ENCODE measurements at places on chromosomes 6 and 20.

GRCh38 chr6:38973178-38974057 is 75.2 kb upstream of the GLP1R start:
- DNase-seq, result peak; percentile 71

DNA sequence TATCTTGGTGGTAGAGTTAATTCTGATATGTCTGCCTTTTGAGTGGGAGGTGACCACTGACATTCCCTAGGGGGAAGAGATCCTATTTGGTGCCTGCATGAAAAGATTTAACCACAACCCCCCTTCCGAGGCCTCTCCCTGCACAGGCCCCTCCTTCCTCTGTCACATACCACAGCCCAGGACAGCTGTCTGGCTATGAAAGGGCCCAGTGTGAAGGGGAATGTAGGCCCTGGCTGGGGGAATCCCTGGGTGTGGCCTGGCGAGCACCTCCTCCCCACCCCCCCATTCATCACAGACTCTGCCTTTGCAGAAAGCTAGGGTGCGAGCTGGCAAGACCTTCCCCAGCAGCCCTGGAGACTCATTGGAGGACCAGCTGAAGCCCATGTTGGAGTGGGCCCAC is 27.4 kb upstream of the MAPRE1 start:
- DNase-seq, result no peak

DNA sequence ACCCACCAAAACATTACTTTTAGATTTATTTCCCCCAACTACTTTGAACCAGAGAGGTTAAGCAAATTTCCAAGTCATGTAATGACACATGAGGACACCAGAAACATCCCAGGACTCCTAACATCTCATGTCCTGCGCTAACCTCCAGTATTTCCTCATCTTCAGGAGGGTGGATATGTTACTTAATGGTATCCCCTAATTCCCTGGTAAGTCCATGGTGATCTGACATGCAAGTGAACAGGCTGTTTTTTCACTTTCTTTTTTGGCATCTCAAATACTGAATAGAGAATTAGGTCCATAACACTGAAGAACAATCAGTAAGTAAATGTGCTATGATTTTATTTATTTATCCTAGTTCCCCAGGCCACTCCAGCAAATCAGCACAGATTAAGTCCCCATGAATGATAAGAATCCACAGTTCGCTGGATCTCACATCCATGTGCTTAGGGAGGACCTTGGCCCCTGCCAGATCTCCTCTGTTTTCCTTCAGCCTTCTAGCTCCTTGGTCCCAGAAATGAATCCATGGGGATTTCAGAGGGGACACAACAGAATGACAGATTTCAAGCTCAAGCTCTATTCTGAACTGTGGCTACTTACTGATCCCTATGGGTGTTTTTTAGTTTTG is 334.6 kb downstream of the CDC5L start:
- DNase-seq, result no peak

DNA sequence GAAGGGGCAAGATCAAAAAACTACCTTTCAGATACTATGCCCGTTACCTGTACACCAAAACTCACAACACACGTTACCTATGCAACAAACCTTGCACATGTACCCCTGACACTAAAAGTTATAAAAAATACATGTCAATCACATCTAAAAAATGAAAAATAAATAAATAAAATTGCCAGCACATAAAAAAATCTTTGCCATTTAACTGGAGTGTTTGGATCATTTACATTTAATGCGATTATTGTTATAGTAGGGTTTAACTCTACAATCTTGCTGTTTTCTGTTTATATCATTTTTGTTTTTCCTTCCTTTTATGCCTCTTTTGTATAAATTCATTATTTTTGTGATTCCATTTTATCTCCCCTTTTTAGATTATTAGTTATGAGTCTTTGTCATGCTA is 106.3 kb downstream of the RFX6 start:
- DNase-seq, result no peak

DNA sequence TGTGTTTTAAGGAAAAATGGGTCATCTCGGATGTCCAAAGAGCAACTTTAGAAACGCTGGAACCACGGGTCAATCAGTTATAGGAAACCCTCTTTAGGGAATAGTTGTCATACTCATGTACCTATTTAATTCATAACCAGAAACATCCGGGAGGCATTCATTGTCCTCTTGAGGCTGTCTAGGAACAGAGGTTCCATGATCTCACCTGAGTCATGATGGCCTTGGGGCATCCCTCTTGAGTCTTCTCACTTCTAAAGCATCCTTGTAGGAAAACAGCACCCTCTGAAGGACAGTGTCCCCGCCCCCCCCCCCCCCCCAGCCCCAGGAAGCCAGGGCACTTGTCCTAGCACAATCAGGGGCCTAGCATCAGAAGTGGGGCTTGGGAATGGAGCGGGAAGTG is 46.3 kb upstream of the CDH4 start:
- DNase-seq, result no peak

DNA sequence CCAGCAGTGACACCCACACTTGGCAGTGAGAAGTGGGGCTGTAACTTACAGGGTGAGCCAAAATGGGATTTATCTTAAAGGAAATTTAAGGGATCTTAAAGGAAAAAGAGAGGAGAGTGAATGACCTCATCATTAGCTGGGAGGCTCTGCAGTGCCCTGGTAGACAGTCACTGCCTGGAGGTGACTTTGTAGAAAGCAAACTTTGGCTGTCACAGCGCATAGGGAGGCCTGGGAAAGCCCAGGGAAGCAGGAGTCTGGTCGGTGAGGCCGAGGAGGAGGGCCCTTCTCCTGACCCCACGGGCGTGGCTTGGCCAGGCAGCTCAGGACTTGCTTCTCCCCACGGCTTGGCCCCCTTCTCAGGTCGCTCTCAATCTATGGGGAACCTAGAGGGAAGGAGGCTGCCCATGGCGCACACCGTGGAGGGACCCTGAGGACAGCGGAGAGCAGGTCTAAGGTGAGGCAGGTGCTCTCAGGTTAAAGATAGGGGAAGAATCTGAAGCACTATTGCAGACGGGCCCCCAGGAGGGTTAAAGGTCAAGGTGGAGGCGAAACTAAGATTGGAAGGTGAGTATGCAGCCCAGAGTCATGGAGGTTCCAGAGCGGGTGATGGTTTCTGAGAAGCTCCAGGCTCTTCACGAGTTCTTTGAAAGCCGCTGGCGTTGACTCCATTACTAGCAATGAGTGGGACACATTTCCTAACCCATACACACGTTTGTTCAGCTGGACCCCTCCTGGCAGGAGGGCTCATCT is 15.6 kb upstream of the RIPK1 start:
- DNase-seq, result no peak

DNA sequence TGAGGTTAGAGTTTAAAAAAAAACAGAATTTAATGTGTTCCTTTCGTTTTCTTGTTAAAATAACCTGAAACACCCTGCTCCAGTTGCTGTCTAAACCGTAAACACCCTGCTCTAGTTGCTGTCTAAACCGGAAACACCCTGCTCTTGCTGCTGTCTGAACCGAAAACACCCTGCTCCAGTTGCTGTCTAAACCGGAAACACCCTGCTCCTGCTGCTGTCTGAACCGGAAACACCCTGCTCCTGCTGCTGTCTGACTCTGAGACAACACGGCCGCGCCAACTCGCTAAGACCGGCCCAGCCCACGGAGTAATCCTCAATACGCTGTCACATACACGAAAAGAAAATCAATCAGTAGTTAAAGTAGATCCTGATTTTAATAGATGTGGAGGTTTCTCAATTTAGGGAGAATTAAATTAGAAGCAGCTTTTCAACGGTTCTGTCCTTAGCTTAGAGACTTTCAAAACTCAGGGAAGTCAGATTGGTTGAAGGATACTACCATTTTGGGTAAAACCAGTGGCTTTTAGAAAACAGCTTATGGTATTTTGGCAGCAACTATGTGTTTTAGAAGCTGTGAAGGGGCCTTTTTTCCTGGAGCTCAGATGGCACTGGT is 98.3 kb downstream of the RAMACL start:
- DNase-seq, result peak; percentile 7

DNA sequence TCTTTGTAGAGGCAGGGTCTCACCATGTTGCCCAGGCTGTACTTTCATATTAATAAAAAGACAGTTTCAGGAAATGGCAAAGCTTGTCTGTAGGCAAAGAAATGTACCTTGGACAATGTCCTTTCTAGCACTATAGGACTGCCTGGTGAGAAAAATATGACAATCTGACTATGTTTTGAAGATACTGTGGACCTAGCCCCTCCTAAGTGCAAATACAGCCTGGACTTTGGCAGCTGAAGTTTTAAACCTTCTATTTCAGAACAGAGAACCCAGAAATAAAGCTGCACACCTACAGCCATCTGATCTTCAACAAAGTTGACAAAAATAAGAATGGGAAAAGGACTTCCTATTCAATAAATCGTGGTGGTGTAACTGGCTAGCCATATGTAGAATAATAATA is 18.9 kb upstream of the IL17A start:
- DNase-seq, result no peak

GRCh38 chr6:15819841-15820240 is 157.0 kb upstream of the DTNBP1 start:
- no peak for DNase-seq

DNA sequence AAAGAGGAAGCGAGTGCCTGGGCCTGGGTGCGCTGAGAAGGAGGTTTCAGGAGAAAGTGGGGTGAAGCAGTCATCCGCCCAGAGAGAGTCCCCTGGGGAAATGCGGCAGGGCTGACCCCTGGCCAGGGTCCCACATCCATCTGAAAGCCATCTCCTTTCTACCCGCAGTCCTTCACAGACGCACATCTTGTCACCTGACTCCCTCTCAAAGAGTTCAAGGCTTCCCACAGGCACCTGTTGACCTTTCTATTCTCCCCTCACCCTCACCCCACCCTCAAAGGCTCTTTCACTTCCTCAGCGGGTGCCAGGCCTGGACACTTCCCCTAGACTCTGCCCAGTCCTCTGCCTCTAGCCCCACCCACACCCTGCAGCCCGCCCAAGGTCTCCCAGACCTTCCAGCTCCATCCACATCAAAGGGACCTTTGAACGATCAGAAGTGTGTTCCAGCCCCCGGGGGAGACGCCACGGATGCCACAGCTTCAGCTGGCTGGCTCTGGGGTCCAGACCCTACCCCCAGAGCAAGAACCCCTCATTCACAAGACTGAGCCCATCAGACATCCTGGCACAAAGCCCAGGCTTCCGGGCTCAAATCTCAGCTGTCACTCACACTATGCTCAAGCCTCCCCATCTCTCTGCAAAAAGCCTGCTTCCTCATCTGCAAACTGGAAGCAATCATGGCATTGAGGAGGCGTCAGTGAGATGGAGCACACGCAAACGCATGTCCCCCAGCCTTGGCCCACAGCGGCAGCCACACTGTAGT is 2.1 kb downstream of the CTSZ start:
- DNase-seq, result no peak

GRCh38 chr20:58691773-58692578 is 624 bp upstream of the NPEPL1 start:
- no peak for DNase-seq

DNA sequence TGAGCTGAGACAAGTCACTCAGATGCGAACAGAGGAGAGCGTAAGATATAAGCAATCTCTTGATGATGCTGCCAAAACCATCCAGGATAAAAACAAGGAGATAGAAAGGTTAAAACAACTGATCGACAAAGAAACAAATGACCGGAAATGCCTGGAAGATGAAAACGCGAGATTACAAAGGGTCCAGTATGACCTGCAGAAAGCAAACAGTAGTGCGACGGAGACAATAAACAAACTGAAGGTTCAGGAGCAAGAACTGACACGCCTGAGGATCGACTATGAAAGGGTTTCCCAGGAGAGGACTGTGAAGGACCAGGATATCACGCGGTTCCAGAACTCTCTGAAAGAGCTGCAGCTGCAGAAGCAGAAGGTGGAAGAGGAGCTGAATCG is 9.5 kb upstream of the SNRNP48 start:
- no peak for DNase-seq

DNA sequence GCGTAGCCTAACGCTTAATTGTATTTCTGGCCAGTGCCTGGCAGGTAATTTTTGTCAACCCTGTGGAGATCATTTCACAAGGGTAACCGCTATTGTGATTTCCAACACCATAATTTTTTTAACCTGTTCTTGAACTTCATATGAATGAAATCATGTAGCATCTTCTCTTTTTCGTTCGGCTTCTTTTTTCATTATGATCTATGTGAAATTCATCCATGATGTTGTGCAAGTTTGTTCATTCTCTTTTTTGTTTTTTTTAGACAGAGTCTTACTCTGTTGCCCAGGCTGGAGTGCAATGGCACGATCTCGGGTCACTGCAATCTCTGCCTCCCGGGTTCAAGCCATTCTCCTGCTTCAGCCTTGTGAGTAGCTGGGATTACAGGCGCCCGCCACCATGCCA is 42.5 kb upstream of the TGM3 start:
- no peak for DNase-seq

- no peak for DNase-seq
Measured at GRCh38 chr20:11445891-11446290, 471.8 kb upstream of the BTBD3 start.

DNA sequence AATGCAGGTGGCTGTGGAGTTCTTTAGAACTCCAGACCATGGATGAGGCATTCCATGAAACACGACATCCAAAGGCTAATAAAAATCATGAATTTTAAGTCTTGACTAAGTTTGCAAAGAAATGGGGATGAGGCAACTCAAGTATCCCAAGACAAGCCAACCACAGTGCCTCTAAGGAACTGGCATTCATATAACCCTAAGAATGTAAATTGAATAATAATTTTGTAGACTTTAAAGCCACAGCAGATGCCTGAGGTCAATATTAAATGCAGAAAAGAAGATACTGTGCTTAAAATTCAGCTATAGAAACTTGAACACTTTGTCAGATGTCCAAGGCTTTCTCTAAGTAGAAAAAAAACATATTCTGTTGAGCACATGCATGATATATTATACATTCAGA is 54.5 kb downstream of the TFAP2B start:
- no peak for DNase-seq

GRCh38 chr6:131789219-131789618 is 18.6 kb upstream of the ENPP1 start:
- DNase-seq, result no peak

DNA sequence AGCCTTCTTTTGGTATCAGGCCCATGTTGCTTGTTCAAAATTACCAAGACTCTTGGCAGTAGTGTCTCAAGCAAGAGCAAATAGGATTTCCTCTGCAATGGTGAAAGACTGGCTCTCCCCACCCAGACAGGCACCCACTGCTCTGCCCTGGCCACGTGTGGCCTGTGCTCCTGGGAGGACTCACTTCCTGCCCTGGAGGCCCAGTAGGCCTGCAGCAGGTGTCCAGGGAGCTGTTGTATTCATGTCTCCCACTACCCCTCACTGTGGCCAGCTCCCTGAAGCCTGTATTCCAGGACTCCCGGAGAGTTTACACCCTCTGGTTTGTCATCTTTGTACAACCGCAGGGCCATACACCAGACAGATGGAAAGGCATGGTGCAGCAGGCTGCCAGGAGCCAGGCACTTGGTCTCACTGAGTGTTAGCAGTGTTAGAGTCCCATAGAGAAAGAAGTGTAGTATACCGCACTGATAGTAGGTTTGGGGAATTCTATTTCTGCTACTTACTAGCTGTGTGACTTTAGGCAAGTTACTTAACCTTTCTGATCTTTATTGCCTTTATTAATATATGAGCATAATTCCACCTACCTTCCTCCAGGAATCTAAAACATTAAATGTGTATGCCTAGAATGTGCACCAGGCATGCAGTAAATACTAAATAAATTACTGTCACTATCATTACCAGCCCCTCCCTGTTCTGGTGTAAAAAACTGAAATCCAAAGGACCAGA is 159.7 kb downstream of the TMEM242 start:
- no peak for DNase-seq
